ENCODE measurements at places on chromosomes 5 and 9.
A peak's percentile ranks its signal among the peaks of the same experiment; 100 is the strongest.

- DNase-seq = no peak
These were observed 20.8 kb downstream of the VCAN start for GRCh38 chr5:83492331-83492730.

- DNase-seq = no peak
These were observed 70.8 kb downstream of the SERINC5 start for GRCh38 chr5:80185095-80185494.

GRCh38 chr9:135095470-135096407 is 8.3 kb downstream of the OLFM1 start:
- no peak for DNase-seq

GRCh38 chr9:136243631-136244030 is 2.0 kb downstream of the QSOX2 start:
- DNase-seq = no peak

DNA sequence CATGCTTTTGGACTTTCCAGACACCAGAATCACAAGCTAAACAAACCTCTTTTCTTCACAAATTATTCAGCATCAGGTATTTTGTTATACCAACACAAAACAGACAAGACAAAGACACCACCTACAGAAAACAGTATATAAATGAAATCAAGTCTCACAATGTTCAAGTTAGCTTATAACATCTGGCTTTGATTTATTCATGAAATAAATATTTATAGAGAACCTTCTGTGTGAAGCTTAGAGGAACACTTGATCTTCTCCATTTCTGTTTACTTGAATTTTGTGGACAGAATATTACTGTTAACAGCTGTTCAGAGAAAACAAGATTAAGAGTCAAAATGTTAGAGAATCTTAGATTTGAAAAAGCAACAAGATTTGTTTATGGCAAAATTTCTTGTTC is 137.4 kb upstream of the PRR16 start:
- DNase-seq = no peak

DNA sequence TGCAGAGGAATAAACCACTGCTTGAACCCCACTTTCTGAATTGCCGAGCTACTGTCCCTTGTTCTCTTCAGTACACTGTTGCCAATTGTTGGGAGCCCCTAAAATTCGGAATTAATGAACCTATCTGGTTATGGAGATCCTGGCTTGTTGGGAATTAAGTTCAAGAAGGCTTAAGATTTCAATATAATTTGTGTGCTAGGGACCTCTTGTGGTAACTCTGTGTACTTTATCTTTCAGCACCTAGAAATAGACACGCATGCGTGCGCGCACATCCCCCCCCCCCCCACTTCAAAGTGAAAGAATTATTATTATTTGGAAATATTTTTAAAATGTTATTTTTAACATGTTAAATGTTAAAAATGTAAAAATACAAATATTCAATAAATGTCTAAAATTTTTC is 53.3 kb upstream of the FAM169A start:
- no peak for DNase-seq

DNA sequence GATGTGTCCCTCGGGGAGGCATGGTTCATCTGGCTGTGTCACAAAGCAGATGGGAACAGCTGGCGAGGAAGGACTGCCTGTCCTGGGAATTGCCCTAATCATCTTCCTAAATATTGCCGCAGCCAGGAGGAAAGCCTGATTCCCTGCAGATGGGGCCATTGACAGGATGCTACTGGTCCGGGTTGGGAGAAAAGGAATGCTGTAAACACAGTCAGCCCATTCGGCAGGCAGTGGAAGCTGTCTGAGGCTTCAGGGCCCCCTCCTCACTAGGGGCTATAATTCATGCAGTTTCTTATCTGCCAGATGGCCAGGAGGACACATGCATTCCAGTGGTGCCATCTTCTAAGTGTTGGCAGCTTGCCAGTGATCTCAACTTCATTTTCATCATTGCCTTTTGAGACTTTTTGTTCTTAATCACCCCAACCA is 110.3 kb downstream of the KCNIP1 start:
- no peak for DNase-seq

- no peak for DNase-seq
These were observed 609.8 kb downstream of the TLR4 start for GRCh38 chr9:118313965-118314364.

DNA sequence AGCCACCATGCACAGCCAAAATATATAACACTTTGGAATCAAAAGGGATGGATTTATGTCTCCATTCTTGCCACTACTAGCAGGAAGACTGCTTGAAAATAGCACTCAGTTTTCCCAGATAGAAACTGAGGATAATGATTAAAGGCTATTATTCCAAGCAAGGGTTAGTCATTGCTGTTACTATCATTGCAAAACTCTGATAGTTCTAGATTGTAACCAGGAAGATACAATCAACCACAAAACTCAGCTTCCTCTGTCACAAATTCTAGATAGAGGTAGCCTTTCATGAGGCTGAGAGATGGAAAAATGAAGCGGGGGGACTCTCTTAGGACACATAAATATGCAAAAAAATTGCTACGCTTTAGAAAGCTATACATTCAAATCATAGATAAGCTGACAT is 3.1 kb downstream of the ANXA1 start:
- DNase-seq = no peak

- no peak for DNase-seq
These were observed 130.2 kb upstream of the IRX4 start for GRCh38 chr5:2012885-2013284.

GRCh38 chr5:167255926-167256325 is 1035.5 kb upstream of the WWC1 start:
- no peak for DNase-seq

DNA sequence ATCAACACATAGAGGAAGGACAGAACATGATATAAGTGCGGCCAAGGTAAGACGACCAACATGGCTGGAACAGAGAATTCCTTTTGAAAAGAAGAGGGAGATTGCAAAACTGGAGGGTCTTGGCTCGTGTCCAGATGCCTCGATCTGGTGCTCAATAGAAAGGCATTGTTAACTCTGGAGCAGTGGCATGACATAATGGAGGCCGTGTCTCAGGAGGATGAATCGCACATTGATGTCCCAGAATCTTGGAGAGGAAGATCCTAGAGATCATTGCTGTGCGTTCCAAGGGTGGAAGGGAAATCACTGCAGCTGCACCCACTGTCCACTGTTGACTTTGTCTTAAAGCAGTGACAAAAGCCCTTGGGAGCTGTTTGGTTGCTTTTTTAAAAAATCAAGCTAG is 30.9 kb downstream of the GRAMD2B start:
- DNase-seq = no peak

DNA sequence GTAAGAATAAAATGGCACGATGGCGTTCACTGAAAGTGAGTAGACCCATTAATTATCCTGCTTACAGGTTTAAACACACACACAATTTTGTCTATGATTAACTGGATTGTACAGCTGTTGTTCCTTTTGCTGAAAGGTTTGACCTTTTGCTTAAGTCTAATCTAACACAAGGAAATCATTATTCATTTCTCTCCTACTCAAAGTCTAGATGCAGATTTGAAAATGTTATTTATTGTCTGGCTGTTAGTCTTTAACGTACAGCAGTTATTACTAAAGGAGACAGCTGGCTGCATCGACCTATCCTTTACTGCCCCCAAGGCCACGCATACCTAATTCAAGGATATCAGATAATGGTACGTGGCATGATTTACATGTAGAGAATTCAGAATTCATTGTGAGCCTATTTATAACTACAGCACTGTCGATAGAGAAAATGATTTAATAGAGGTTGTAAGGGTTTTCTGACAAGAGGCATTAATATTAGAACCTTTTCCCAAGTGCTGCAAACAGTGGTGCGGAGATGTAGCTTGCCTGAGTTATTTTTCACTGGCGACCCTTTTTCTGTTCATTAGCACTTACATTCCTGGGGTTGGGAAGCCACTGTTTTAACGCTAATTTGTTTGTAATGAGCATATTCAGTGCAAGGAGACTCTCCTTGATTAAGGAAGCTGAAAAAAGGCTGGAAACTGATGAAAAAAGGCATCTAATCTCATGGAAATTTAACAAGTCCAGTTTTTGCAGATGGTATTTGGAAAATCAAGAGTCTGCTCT is 368.4 kb upstream of the GRAMD2B start:
- DNase-seq = no peak

DNA sequence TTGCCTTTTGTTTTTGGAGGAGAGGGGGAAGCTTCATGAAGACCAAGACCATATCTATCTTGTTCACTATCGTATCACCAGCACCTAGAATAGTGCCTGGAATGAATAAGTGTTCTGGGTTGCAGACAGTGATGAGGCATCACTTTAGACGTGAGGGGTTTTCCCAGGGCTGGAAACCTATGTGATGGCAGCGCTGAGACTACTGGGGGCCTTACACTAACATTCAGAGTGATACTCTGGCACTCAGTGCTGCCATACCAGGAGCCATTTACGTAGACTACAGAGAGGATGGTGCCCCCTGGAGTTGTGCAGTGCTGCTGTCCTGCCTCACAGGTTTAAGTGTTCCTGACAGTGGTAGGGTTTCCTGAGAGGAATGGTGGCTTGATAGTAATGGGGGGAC is 6.9 kb downstream of the CCL19 start:
- DNase-seq = no peak

DNA sequence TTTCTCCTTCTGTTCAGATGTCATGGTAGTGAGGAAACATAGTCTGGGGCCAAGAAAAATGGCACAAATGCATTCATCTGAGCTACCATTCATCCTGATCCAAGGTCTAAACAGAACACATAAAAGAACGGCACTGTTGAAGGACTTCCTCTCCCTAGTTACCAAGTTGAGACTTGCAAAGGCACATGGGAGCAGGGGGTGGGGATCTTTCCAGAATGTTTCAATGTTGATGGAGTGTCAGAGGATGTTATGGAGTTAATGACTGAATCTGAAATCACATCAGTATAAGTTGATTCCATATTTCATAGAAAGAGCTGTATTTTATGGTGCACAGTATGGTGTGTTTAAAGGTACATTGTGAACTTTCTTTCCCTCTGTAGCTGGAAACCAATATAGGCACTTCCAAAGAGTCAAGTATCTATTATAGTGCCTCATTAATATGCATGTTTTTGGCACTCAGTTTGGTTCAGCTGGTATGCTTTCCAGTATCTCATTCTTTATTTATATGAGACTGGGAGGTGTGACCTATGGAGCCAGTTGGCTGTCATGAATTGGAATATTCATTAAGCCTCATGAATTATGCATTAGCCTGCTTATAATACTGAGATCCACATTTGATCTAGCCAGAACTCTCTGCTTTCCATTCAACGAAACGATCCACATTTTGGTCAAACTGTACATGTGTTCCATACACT is 603.0 kb downstream of the NR2F1-AS1 start:
- no peak for DNase-seq

GRCh38 chr5:126482591-126482990 is 59.4 kb downstream of the GRAMD2B start:
- no peak for DNase-seq

DNA sequence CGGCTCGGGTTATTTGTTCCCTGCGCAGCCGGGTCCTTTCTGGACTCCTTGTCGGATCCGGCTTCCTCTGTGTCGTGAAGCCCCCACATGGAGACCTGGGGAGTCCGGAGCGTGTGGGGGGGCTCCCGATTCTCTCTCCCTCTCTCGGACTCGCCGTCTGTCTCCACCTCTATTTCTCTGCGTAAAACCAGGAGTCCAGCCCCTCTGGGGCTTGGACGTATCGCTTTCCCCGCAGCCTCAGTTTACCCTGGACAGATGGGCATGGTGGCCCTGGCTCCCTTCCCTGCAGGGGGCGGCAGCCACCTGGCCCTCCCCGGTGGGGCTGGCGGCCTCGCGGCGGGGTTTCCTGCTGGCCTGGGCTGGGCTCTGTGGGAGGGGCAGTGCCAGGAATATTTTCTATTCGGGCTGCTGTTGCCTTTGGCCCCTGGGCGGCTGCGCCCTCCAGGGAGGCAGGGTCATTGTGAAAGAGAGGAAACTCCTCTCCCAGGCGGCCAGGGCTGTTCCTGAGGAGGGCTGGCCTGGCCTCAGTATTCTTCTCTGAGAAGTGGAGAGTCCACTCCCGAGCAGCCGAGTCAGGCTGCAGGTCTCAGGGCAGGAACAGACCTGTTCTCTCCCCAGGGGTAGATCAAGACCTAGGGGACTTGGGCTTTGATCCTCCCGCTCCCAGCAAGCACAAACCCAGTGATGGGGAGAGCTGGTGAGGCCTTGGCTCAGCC is 665 bp downstream of the ASS1 start:
- DNase-seq = no peak

GRCh38 chr9:14341437-14342122 is 27.6 kb upstream of the NFIB start:
- no peak for DNase-seq

DNA sequence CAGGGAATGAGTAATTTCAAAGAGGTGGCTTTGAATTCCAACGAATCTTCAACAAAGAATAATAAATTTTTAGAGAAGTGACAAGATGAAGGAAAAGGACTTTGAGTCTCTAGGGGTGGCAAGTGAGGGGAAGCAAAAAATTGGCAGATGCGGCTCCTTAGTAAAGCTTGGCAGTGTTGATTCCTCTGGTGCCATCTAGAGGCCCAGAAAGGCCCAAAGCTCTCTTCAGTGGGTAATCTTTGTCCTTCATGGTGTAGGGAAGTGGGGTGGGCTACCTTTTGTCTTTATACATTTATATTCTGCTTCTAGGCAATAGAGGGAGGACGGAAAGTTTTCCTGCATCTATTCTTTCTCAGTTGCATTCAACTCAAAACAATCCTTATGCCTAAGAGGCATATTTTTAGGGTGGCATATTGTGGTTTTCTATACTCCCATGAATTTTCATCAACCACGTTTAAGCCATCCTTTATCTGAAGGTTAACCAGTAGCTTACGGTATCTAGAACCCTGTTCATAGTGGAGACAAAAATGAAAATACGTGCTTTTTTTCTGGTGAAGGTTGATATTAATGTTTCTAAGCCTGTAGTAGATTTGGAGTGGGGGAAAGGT is 17.5 kb upstream of the ROPN1L start:
- DNase-seq = peak; percentile 20

All from naive B cell (primary cell).